HT-29 (cell line): ENCODE measurements at places on chromosomes 2 and 18. TPM values are rescaled to one million over a fixed set of nuclear protein-coding genes. Genes with fewer than 3 reads are reported as not detected.

Gene ITGB6
- 14.3 and 14.8 TPM in 2 replicates for total RNA-seq

GRCh38 chr2:9344434-9344833 lies 78.9 kb downstream of the ITGB1BP1 start:
- DNase-seq: no peak

DNA sequence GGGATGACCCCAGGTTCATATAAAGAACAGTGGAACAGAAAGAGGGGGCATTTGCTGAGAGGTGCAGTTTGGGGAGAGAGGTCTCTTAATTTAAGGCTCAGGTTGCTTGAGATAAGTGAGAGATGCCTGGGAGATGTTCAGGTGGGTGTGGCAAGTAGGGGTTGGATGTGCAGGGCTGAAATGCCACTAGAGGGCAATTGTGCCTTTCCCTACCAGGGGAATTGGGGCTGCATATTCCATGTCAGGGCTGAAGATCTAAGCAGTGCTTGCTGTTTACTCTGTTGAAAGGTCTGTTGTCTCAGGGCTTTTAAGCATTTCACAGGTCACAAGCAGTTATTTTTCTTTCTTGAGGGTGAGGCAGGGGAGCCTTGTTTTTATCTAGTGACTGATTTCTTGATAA lies 7.8 kb downstream of the CCDC85A start:
- peak; percentile 50 for DNase-seq

Gene SERPINB7
- 0.16 TPM in 1 of 2 replicates, not detected in the other for total RNA-seq

GRCh38 chr2:241987726-241988125 lies 118.2 kb downstream of the RTP5 start:
- no peak for DNase-seq

DNA sequence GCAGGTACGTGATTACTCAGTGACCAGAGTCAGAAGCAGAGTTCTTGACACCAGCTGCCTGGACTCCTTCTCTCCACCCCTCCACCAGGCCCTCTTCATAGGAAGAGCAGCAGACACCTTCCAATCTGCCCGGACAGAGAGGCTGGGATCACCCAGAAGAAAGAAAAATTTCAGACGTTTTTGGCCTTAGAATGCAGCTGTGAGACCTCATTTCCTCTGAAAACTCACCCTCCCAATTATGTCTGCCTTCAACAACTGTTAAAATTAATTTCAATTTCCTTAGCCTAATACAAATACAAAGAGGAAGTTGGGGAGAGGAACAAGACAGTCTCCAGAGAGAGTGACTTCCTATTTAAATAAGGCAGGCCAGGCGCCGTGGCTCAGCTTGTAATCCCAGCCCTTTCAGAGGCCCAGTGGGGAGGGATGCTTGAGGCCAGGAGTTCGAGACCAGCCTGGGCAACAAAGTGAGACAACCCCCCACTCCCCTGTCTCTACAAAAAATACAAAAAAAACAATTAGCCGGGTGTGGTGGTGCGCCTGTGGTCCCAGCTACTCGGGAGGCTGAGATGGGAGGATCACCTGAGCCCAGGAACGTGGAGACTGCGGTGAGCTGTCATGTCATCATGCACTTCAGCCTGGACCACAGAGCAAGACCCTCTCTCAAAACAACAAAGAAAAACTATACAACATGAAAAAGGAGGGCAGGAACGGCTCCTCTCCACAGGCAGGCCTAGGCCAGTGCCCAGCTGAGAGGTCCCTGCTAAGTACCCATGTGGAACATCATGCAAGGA lies 1.6 kb downstream of the SLC66A2 start:
- DNase-seq: no peak

Gene MYO1B
- total RNA-seq: 2.0 and 2.5 TPM in 2 replicates

Gene EVX2
- 0.03 TPM in 1 of 2 replicates, not detected in the other for total RNA-seq

Gene AGBL5
- 28.1 and 34.5 TPM in 2 replicates for total RNA-seq

GRCh38 chr18:53281406-53281805 lies 941.4 kb downstream of the DCC start:
- no peak for DNase-seq

Gene SP100
- 23.6 and 28.4 TPM in 2 replicates for total RNA-seq

- no peak for DNase-seq
Observed at GRCh38 chr18:6866552-6867085, 137.1 kb downstream of the ARHGAP28 start.

GRCh38 chr2:233053928-233054784 lies 6.0 kb upstream of the INPP5D start:
- DNase-seq: peak; percentile 78

Gene ALLC
- total RNA-seq: not detected in 2 replicates

Gene DIS3L2
- 24.3 and 29.4 TPM in 2 replicates for total RNA-seq

GRCh38 chr2:137872577-137872976 lies 91.7 kb upstream of the HNMT start:
- DNase-seq: no peak

Gene MSTN
- total RNA-seq: not detected in 2 replicates

Gene GBX2
- not detected in 2 replicates for total RNA-seq

DNA sequence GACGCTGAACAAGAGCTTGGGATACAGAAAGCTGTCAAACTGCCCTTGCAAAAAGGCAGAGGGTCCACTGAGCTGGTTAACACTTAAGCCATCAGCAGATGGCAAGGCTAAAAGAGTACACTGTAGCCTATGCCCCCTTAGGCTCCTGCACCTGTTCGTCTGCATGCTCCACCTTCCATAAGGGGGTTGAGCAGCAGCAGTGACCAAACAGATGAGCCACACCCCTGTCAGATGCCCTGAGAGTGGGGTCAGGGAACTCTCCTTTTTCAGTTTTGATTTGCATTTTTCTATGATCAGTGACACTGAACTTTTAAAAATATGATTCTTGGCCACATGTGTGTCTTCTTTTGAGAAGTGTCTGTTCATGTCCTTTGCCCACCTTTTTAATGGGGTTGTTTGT lies 402.5 kb upstream of the FAM98A start:
- DNase-seq: no peak

DNA sequence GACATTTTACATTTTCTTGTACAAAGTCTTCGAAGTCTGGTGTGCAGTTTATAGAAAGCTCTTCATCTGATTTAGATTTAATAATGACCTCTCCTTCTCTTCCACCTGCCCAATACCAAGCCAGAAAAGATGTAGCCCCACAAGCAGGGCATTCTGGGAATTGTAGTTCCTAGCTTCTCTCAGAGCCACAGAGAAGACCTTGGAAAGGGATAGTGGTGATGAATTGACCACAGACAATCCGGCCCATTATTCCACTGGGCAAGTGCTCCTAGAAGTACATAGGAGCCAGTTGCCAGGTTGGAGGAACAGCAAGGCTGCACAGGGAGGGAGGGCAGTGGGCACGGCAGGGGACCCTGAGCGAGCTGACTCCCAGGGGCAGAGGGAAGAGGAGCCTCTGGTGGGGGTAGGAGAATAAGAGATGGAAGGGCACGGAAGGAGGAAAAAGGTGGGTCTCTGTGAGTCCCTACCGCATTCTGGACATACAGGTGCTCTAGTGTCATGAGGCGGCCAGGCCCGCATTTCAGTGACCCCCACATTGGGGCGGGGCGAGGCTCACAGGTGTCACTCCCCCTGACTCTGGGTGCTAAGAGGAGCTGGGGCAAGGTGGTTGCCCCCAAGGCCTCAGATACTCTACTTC lies 152.5 kb upstream of the HAAO start:
- peak; percentile 45 for DNase-seq

DNA sequence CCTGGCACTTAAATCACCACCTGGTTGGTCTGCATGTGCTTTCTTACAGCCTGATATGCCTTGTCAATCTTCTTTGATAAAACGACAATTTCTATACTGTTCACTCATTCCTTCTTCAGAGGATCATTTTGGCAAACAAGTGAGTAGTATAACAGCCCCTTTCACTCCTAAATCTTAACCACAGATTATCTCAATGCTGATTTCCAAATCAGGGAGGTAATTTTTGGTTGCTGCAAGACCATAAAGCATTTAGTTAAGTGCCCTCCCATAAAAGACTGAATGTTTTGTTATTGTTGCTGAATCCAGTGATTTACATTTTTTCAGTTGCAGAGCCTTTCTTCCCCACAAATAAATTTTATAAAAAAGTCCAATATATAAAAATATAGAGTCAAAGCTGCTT lies 129.2 kb upstream of the CYP26B1 start:
- no peak for DNase-seq

Gene STAT4
- total RNA-seq: 0.39 TPM in 1 of 2 replicates, not detected in the other

Gene SLC66A2
- total RNA-seq: 37.4 and 41.9 TPM in 2 replicates

Gene SERPINB12
- not detected in 2 replicates for total RNA-seq

Gene CHMP1B
- total RNA-seq: 47.1 and 51.8 TPM in 2 replicates

GRCh38 chr2:219254590-219255201 lies 978 bp upstream of the TUBA4A start:
- no peak for DNase-seq

GRCh38 chr2:127695491-127696472 lies 5.5 kb upstream of the SFT2D3 start:
- no peak for DNase-seq

Gene SERPINB2
- not detected in 2 replicates for total RNA-seq

Gene HOXD8
- total RNA-seq: not detected in 2 replicates

DNA sequence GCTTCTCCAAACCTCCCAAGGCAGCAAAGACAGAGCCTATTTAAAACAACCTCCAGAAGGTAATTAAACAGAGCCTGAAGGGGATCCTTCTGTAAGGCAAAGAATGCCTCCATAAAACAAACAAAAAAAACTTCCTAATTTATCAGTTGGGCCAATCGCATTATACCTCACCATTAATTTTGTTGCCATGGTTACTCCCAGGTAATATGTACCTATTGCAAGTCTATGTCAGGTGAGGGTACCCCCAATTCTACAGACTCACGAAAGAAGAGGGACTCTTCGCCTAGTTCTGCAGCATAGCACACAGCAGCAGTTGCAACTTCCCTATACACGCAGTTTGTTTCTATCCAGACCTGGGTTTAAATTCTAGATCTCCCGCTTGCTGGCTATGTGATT lies 38.8 kb downstream of the SFXN5 start:
- peak; percentile 15 for DNase-seq

DNA sequence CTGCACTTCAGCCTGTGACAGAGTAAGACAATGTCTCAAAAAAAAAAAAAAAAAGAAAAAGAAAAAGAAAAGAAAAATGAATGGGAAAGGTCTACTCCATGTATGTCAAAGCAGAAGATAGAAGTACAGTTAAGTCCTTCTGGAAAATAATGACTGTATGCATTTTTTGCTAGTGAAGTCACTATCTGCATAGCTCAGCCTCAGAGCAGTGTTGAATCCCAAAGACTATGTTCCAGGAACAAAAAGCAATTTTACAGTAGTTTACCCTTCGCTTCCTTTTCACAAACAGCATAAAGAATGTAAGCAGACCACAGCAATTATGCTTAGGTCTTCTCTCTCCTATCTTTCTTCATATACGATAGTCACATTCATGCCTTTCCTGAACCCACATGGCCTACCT lies 497.4 kb downstream of the CMPK2 start:
- no peak for DNase-seq
